ENCODE measurements at places on chromosomes 7 and 10.

GRCh38 chr7:147497246-147497645 is 1093.3 kb upstream of the C7orf33 start:
- DNase-seq, result no peak

DNA sequence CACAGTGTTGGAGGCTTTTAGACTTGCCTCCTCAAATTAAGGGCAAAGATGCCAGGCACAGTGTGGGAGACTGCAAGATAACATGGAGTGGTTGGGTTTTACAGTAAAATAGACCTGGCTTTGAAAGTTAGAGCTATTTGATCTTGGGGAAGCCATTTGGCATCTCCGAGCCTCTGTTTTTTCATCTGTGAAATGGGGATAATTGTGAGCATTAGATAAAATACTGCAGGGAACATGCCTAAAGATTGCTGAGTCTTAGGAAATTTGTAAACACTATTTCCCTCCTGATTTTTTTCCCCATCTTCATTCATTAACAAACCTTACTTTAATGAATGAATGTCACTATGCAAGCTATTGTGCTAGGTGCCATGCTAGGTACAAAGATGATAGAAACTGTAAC is 241.3 kb upstream of the SLC26A5 start:
- DNase-seq, result no peak

DNA sequence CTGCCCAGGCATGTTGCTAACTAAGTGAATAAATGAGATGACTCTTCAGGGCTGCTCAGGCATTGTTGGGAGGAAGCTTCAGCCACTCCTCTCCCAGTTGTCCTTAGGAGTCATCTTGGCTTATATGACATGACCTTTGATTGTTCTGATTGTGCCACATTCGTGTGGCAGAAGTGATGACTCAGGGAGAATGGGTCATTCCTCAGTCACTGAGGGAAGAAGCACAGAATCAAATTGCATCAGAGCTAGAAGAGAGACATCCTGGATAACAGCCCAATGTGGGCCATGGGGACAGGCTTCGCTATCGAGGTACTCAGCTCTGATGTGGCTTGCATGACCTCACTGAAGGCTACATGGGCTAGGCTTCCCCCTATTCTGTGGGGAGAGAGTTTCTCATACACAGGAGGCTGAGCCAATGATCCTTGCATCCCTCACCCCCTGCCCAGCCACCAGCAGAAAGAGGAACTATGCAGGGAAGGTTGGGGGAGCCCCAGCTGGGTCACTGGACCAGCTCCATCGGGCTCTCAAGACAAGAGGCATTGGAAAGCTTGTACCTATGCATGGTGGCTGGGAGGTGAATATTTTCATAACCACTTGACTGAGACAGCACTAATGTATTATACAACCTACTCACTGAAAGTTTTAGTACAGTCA is 6.0 kb upstream of the HMX3 start:
- DNase-seq, result no peak

DNA sequence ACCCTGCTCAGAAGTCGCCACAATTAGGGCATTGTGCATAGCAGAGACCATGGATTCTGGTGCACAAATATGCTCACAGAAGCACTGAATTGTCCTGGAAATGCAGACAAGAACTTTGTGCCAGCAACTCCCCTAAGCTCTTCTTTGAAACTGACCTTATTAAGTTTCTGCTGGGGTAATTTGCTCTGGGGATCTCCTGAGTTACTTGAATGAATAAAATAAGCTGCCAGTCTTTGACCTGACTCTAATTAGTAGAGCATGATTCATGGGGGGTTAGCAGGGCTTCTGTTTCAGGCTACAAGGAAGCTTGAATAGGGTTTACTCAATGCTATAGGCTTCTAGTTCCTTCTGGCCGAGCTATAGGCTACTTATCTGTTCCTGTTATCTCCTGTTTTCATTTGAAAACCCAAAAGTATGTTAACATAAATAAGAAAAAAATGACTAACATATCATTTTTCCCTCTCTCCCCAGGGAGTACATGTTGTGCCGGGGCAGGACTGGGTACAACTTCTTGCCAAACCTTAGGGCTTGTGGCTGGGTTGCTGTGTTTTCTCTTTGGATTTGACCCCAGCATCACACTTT is 169.0 kb upstream of the TMEM229A start:
- DNase-seq, result peak; percentile 40

- no peak for DNase-seq
Observed at GRCh38 chr10:115860182-115861107, 412.6 kb downstream of the GFRA1 start.

- DNase-seq, result peak; percentile 99
Observed at GRCh38 chr7:5692112-5692844, 89.2 kb downstream of the RNF216 start.

Data from fibroblast of skin of back (primary cell).